Vagina (tissue), 2 donors: ENCODE measurements at places on chromosomes 12 and 14.

- DNase-seq = no peak
Observed at GRCh38 chr12:40921563-40922163, 229.4 kb downstream of the CNTN1 start.

- DNase-seq = no peak
Observed at GRCh38 chr12:7090222-7090998, 1.8 kb downstream of the C1R start.

- DNase-seq = no peak
Observed at GRCh38 chr12:67750513-67751183, 102.1 kb downstream of the DYRK2 start.

GRCh38 chr12:54689984-54690383 lies 41.8 kb upstream of the DCD start:
- no peak for DNase-seq

DNA sequence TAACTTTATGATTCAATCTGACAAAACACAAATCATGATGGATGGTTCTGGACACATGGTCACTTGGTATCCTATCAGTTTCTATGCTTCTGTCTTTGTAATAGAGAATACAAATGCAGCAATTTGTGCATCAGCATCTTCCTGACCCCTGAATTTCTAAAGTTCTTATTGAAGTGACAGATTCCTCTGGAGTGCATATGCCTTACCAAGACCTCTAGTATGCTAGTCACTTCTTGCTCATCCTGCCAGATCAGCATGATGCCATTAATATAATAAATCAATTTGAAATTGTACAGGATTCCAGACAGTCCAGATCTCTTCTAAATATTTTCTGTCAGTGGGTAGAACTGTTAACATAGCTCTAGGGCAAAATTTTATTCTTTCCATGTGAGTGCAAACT lies 40.6 kb upstream of the GLIPR1 start:
- DNase-seq = no peak

GRCh38 chr14:61891170-61891569 lies 128.9 kb downstream of the SNAPC1 start:
- DNase-seq = no peak

DNA sequence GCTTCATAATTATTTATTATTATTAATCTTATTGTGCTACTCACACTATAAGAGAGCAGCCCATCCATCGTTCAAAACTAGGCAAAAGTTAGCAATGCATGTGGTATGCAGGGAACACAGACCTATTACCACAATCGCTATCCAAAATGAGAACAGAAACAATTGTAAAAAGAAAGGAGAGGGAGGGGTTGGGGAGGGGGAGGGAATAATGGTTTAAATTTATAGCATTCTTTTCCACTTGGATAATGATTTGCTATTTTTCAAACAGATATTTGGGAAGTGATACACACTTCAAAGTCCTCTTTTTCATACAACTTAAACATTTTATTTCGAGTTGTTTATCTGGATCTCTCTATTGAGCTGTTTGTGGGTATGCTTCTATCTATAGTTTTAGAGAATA lies 248.6 kb upstream of the SOX5 start:
- no peak for DNase-seq

- DNase-seq = no peak
Observed at GRCh38 chr12:41531147-41531829, 343.2 kb downstream of the PDZRN4 start.

GRCh38 chr12:2957816-2958431 lies 1.3 kb upstream of the TEAD4 start:
- DNase-seq = no peak

DNA sequence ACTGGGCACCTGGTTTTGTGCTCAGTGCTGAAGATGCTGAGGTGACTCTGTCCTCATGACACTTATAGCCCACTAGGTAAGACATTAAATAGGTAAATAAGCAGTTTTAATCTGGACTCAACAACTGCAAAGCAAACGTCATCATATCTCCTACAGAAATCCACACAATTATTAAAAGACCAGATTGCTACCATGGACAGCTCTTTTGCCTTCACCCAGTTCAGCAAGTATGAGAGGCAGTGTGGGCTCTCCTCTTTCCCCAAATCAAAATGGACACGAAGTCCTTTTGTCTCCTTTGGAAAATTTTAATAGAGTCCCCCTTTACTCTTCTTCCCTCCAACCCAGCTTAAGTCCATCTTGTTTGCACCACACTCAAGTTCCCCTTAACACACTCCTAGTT lies 171.1 kb downstream of the RPAP3 start:
- DNase-seq = no peak

GRCh38 chr12:6688543-6688998 lies 604 bp downstream of the ZNF384 start:
- DNase-seq = no peak

DNA sequence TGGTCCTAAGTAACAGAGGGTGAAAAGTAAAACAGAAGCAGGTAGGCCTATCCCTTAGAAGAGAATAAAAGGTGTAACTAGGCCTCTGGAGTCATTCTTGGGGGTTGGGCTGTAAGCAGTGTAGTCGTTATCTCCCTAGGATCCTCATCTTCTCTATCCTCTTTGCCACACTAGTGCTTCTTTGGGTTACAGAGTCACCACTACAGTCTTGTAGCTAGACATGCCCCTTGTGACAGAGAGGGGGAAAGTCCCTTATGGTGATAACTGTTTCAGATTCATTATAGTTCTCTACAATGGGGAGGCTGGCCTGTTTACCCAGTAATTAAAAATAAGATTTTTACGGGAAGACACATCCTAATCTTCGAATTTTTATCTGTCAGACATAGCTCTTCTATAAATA lies 16.4 kb upstream of the SRP54 start:
- DNase-seq = no peak

DNA sequence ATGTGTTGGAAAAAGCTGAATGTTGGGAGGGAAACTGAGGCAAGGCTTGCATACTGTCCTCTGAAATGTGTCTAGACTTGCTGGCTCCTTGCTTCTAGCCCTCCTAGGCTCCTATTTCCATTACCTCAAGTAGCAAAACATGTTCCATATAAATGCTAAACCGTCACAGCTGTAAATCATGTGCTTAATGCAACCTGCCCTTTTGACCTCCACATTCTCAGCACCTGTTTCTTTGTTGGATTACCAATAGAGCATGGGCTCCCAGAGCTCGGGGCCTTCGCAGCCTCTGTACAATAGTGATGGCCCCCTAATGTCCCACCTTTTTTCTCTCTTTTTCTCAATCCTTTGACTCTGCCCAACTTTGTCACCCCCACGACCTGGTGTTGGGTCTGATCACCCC lies 23.3 kb downstream of the RERGL start:
- no peak for DNase-seq

- DNase-seq = no peak
Observed at GRCh38 chr12:50185970-50186663, 18.9 kb upstream of the CERS5 start.

DNA sequence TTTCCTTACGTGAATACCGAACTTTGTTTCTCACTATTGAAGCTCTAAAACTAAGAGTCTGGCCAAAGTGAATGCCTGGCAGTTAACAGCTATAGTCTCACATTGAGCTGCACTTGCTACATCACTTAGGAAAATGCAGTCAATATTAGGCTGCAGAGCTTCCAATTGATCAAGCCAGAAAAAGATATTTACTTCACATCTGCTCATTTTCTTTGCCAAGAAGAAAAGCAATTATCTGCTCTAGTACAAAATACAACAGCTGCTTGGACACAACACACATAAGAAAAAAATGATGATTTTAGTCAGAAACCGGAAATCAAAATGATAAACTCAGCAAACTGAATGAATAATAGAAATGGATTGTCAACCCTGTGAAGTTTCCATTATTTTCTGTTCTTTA lies 45.4 kb downstream of the TMTC1 start:
- DNase-seq = no peak

DNA sequence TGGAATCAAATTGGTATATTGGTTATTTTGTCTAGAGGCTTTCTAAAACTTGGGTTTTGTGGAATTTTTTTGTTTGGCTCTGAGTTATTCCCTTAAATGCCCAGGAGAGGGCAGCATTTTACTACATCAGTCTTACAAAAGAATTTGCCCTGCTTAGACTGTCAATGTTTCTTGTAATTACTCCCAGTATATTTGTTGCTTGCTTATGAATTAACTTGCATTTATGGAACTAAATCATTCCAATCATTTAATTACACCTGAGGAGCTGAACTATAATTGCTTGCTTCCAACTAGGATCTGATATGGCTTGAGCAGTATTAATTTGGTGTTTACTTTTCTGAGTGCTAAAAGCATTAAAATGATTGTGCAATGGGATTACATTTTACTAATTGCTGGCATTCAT lies 48.7 kb downstream of the MIPOL1 start:
- DNase-seq = no peak

DNA sequence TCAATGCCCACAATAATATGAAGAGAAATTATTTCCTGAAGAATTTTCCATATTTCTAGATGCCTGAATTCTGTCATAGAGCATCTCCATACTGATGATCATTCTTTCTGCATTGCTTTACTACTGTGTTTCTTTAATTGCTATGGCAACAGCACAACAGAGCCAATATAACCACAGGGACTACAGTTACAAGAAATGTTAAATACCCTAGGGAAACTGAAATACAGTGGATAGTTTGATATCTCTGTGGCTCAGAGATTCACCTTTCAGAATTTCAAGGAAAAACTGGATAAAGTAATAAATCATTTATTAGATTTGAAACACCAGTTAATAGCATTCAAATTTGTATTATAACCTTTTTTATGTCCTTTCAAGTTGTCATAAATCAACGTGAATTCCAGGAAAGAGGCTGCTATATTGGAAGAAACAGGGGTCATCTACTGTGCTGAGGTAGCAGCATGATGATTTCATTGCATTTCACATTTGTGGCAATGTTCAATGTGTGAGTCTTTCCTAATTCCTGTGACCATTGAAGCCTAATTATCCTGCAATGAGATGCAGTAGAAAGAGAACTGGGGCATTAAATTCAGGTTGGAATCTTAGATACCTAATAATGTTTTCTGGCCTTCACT lies 267.1 kb downstream of the LRFN5 start:
- DNase-seq = no peak

GRCh38 chr14:73290279-73290678 lies 53.0 kb downstream of the PAPLN start:
- no peak for DNase-seq

DNA sequence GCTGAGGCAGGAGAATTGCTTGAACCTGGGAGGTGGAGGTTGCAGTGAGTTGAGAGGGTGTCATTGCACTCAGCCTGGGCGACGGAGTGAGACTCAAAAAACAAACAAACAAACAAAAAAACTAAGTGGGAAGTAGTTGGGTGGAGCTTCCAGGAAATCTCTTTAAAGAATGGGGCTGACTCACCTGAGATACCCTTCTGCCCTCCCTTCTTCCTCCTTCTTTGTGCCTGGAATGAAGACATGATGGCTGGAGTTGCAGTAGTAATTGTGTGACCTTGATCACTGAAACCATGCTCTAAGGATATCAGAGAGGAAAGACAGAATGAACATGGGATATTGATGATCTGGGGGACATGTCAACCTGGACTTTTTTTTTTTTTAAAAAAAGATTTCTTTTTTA lies 87.6 kb upstream of the MED13L start:
- no peak for DNase-seq

GRCh38 chr12:118033902-118034301 lies 17.4 kb downstream of the RFC5 start:
- no peak for DNase-seq

DNA sequence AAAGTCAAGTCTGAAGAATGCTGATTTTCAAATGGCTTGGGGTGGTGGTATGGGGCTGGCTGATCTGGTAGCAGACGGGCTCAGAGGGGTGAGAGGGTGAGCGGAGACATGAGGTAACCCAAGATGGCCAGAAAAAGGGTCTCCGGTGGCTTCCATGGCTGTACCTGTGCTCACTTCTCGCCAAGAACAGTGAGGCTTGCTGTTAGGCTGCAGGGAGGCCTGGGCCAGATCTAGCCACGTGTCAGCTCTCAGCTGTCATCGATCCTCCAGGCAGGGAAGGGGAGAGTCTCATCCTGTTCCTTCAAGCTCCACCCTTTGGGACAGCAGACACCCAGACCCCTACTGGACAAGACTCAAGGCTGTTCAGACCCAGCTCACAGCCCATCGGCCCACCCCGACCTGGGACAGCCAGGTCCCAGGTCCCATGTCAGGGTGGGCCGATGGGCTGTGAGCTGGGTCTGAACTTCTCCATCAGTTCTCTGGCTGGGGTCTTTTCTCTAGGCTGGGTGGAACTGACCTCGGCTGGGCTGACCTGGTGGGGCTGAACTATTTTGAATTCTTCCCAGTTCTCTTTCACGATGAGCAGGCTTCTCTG lies 9.0 kb downstream of the LRTM2 start:
- no peak for DNase-seq

- DNase-seq = no peak
Observed at GRCh38 chr12:30626847-30627246, 68.8 kb downstream of the IPO8 start.

- no peak for DNase-seq
Observed at GRCh38 chr14:79318371-79318770, 892.9 kb downstream of the DIO2 start.

DNA sequence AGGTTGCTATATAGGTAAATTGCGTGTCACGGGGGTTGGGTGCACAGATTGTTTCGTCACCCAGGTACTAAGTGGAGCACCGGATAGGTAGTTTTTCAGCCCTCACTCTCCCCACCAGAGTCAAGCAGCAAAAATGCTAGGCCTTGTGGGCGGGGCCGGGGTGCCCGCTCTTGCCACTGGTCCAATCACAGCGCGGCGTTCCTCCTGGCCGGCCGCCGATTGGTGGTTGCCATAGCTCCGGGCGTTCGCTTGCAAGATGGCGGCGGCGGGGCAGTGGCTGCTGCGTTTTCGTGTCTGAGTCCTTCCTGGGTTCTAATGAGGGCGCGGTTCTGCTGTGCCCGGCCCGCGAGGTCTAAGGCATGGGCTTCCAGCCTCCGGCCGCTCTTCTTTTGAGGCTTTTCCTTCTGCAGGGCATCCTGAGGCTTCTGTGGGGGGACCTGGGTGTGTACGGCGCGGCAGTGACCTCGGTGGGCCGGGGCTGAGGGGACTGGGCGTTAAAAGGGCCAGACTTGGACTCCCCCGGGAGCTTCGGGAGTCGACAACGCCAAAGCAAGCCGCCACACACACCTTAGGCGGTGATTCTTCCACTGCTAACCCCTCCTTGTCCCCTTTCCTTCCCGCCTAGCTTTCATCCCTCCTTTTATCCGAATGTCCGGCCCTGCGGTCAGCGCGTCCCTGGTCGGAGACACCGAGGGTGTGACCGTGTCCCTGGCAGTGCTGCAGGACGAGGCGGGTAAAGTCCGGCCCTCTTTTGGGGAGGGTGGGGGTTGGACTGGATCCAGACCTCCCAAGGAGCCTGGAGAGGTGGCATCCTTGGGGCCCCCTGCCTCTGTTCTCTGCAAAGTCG lies at the start of gene TCTN2:
Gene TCTN2, plus strand, starts transcription at position 232 of the 847 bp plus-strand sequence. Its CDS starts 128 bp downstream, at position 360.
- DNase-seq = no peak

- DNase-seq = no peak
Observed at GRCh38 chr14:96105926-96106441, 66.8 kb downstream of the C14orf132 start.

GRCh38 chr12:12474471-12474928 lies 88.2 kb downstream of the DUSP16 start:
- no peak for DNase-seq

- DNase-seq = no peak
Observed at GRCh38 chr12:108332791-108333382, 6.2 kb downstream of the CMKLR1 start.

- DNase-seq = no peak
Observed at GRCh38 chr12:48058771-48059170, 47.1 kb downstream of the SENP1 start.

- no peak for DNase-seq
Observed at GRCh38 chr14:99604766-99605298, 825 bp upstream of the CCDC85C start.

GRCh38 chr14:76806446-76806845 lies 6.2 kb downstream of the ANGEL1 start:
- no peak for DNase-seq

GRCh38 chr14:105207460-105207901 lies 26.4 kb upstream of the NUDT14 start:
- DNase-seq = no peak
